ENCODE measurements at places on chromosomes 12 and 14.

DNA sequence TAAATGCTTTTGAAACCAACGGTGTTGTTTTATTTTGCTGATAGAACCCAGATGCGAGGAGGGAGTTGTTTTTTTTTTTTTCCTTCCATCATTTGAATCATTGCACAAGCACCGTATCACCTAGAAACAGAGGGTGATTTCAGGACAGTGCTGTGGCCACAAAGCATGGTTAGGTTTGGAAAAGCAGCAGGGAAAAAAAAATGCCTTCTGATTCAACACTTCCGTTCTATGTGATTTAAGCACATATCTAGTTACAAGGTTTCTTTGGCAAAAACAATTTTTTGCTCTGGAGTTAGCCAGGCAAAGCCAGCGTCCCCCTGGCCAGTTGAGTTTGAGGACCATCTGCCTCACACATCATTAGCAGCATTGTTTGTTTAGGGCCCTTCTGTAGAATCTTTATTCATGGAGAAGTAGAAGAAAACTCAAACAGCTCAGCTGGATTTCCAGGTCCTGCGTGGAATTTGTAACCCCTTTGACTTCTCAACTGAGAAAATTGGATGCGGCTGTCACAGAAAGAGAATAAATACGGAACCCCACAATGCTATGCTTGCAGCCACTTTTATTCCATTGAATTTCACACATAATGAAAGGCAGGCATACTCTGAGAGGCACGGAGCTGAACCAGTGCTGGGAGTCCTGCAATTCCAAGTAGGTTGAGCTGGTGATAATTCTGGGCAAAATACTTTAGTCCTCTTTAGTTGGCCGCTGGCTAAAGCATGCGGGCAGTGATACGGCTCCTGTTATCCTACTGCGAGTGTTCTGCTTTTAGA lies 17.0 kb upstream of the WNT5B start:
- DNase-seq, result no peak

GRCh38 chr12:459430-460258 lies at the start of gene B4GALNT3:
TSS of gene B4GALNT3 (plus strand) at chr12:459939. CDS start at chr12:460377, 438 bp downstream.
- peak; percentile 52 for DNase-seq

- DNase-seq, result no peak
These were observed 11.6 kb downstream of the FBXW8 start for GRCh38 chr12:116922194-116922897.

GRCh38 chr14:105420101-105420973 lies 710 bp downstream of the MTA1 start:
- no peak for DNase-seq

DNA sequence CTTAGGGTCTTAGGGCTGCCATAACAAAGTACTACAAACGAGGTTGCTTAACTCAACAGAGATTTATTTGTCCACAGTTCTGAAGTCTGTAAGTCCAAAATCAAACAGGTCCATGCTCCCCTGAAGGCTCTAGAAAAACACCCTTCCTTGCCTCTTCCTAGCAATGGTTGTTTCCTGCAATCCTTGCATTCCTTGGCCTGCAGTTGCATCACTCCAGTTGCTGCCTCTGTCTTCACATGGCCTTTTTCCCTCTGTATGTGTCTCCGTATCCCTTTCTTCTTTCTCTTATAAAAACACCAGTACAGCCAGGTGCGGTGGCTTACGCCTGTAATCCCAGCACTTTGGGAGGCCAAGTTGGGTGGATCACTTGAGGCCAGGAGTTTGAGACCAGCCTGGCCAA lies 17.4 kb downstream of the KCNMB4 start:
- DNase-seq, result no peak

DNA sequence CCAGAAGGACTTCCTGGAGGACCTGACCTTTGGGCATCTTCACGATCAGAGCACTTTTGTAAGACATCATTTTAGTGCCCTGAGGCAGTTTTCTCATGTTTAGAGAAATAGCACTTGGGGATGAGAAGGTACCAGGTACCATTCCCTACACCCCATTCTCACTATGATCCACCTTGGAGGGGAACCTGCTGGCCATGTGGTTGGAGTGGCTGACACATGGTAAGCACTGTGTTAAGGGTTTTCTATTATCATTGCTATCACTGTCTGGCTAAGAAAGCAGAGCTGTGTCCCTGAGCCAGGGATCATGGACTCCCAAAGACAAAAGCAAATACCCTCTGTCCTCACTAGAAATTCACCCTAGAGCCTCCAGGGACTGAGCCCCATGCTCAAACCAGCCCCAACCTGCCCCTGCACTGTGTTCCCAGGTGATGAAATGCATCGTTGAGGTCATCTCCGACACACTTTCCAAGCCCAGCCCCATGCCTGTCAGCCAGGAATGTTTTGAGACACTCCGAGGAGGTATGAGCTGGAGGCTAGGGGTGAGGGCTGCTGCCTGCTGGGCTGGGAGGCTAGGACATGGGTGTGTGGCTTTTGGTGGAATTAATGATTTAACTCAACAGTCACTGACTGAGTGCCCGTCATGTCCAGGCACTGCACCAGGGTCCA lies 3.4 kb downstream of the CHGA start:
- no peak for DNase-seq

DNA sequence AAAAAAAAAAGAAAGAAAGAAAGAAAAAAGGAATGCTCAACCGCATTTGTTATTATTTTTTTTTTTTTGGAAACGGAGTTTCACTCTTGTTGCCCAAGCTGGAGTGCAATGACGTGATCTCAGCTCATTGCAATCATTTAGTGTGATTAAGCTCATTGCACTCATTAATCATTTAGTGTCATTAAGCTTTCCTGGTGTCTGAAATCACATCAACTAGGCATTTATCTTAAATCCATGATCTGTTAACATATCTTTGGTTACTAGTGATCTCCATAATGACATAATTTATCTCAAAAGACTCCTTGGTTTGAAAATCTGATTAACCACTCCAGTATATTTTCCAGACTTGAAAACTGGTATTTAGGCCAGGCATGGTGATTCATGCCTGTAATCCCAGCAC lies 26.3 kb downstream of the ETFBKMT start:
- DNase-seq, result no peak

DNA sequence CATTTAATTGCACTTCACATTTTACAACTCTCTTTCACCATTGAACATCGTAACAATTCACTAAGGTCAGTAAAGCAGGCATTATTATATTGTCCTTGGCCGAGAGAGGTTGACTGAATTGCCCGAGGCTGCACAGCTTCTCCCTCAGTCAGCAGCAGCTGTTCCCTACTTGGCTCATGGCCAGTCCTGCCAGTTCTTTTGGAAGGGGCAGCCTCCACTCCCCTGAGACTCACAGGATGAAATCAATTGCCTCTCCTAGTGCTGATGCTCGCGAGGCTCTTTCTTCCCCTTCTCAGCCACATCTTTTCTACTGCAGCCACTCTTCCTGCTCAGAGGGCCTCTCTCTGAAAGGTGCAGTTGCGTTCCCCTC lies 79.9 kb upstream of the KCNA1 start:
- no peak for DNase-seq

DNA sequence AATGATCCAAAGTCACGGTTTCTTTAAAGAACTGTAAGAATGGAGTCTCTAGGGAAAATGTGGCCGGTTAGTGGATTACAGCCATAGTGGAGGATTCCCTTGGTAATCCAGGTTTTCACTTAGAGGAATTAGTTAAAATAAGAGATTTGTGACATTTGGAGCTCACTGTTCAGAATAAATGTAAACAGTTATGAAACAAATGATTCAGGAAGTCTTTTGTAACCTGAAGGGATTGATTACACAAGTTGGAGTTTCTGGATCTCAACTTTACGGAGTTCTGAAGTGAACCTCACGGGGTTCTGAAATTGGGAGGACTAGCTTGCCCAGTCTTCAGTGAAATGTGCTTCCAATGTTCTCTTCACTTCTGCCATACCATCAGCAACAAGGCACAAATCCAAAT lies 234.4 kb upstream of the FKBP4 start:
- no peak for DNase-seq

GRCh38 chr12:41962171-41962572 lies 182.5 kb downstream of the GXYLT1 start:
- DNase-seq, result no peak

- DNase-seq, result no peak
These were observed 64.2 kb downstream of the DNAI7 start for GRCh38 chr12:25130741-25131188.

DNA sequence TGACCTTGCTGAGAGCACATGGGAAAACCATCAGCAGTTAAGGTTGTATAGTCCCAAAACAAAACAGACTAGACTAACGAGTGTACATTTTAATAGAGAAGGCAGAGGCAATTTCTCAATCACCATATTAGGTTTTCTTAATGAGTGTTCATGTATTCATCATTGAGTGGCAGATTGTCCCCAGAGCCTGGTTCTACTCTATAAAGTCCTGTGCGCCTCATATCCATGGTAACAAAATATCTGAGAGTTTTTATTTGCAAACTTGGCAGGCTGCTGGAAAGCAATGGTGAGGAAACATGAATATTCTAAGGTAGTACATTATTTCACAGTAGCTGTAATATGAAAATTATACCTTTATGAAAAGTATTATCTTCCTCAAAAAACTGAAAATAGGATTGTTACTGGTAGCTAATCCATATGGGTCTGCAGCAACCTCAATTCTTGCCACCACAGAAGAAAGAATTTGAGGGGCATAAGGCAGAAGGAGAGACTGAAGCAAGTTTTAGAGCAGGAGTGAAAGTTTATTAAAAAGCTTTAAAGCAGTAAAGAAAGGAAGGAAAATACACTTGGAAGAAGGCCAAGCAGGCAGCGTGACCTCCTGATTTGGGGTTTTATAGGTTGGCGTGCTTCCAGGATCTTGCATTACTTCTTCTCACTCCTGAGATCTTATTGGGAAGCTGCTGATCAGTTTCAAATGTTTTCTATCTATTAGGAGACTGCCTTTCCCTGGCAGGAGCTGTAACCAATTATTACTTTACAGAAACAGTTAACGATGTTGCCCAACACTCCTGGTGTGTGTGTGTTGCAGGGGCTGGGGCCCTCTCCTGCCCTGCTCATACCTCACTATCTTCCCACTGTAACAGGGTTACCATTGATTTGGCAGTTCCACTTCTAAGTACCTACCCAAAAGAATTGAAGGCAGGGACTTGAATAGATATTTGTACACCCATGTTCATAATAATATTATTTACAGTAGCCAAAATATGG lies 154.0 kb upstream of the NUDT4 start:
- no peak for DNase-seq

GRCh38 chr14:101289230-101289690 lies 272.0 kb upstream of the DIO3 start:
- peak; percentile 75 for DNase-seq

DNA sequence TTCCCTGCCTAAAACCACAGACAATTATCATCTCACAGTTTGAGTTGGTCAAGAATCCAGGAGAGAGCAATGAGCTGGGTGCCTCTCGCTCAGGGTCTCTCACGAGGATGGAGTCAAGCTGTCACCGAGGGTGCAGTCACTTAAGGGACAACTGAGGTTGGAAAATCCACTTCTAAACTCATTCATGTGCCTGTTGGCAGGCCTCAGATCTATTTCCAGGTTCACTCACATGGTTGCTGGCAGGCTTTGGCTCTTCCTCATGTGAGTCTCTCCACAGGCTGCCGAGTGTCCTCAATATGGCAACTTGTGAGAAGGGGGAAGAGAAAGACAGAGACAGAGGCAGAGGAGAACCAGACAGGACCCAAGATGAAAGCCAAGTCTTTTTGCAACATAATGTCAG lies 10.5 kb upstream of the OR10P1 start:
- DNase-seq, result no peak

DNA sequence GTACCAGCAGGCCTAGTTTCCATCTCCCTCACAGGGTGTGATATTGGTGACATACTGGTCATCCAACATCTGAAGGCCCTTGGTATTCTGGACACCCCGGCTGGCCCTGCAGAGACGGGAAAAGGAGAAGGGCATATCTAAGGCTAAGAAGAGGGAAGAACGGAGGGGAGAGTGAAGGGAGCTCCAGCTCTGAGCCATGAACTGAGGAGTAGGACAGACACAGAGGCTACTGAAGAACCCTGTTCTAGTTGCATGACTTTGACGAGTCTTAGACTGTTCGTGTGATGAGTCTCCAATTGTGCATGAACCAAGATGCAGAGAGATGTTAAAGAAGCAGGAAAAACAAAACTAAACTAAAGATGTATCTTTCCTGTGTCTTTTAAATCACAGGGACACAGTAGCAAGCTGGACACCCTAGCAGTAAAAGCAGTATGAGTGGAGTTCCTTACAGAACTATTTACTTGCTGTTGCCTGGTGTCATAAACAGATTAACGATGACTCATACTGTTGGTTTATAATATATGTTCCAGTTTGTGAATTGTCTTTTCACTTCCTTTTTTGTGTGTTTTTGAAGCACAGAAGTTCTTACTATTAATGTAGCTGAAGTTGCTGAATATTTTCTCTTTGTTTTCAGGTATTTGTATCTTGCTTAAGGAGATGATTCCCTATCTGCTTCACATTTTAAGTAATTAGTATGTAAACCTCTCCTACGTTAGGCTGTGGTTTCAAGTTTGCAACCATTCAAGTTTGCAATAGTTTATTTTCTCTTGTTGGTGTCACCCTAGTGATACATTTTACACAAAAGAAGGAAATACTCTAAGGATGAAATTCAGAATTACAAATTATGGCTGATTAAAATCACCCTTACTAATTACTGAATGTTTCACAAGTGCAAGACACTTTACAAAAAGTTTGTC lies 15.7 kb downstream of the FAR2 start:
- DNase-seq, result no peak

DNA sequence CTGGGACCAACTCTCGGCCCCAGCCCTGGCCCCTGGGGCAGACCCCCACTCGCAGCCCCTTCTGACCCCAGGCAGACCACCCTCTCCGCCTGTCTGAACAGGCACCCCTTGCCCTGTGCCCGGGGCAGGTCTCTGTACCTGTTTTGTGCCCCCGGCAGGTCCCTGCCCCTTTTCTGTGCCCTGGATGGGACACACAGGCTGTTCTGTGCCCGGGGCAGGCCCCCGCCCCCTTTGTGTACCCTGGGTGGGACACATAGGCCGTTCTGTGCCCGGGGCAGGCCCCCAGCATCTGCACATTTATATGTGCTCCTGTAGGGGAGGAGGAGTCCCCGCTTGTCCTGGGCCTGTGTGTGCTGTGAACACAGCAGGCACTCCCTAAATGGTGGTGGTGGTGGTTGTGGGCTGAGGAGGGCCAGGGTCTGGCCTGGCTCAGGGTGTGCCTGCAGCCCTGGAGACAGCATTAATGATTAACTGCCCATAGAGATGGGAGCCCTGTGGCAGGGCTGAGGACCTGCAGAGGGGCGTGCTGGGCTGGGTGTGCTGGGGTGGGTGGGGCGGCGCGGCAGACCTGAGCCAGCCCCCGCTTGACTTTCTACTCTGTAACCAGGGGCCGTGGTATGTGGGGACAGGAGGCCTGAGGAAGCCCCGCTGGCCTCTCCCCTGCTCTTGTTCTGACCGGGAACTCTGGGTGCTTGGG lies 3.7 kb downstream of the FBRSL1 start:
- no peak for DNase-seq

Measured in left lobe of liver (tissue), 2 donors.